ENCODE measurements at places on chromosomes 2 and 18.

- no peak for DNase-seq
- H3K4me1 ChIP-seq, result no peaks in the 10 kb centered on the region
- no peaks in the 10 kb centered on the region for H3K36me3 ChIP-seq
Observed at GRCh38 chr2:12636837-12637581, 79.7 kb upstream of the TRIB2 start.

DNA sequence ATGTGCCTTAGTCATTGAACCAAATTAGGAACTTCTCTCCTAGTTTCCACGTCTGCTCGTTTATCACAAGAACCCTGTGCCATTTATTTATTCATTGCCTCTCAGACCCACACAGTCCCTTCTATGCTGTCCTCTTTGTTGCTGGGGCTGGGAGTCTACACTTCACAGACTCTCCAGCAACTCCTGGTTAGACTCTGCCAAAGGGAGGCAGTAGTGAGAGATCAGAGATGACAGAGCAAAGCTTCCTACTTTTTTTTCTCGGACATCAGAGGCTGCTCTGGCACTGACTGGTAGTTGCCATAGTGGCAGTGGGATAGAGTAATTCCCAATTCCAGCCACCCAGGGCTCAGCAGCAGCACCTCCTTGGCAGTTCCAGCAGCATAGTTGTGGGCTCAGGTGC is 277.5 kb downstream of the BCL11A start:
- DNase-seq, result no peak
- no peaks in the 10 kb centered on the region for H3K36me3 ChIP-seq
- no peak overlapping the region for H3K4me3 ChIP-seq
- no peaks in the 10 kb centered on the region for H3K27me3 ChIP-seq
- H3K27ac ChIP-seq, result no peak overlapping the region

DNA sequence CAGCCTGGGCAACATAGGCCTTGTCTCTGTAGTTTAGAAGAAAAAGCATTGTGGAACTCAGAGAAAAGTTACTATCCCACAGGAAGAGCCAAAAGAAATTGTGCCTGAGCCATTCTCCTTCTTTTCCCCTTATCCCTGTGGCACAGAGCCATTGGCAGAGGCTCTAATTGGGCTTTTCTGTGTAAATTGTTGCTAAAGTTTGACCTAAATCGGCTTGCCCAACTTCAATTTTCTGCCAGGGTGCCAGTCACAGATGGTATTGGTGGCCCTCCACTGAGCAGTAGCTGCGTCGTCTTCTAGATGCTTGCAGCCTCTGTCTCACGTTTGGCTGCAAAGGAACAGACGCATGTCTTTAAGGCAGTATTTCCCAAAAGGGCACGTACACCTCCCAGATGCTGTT is 30.3 kb downstream of the ZNF532 start:
- peak; percentile 48 for DNase-seq
- no peak overlapping the region for H3K4me3 ChIP-seq
- no peaks in the 10 kb centered on the region for H3K27me3 ChIP-seq
- peaks cover 13% of the 10 kb centered on the region for H3K36me3 ChIP-seq
- H3K4me1 ChIP-seq, result peaks cover 38% of the 10 kb centered on the region

- H3K27ac ChIP-seq, result no peak overlapping the region
- no peak overlapping the region for H3K4me3 ChIP-seq
- no peaks in the 10 kb centered on the region for H3K4me1 ChIP-seq
- no peaks in the 10 kb centered on the region for H3K36me3 ChIP-seq
- DNase-seq, result no peak
Observed at GRCh38 chr18:66219817-66220216, 384.1 kb downstream of the CDH19 start.

GRCh38 chr2:11819235-11819729 is 72.8 kb downstream of the LPIN1 start:
- DNase-seq, result no peak
- no peaks in the 10 kb centered on the region for H3K27me3 ChIP-seq
- H3K27ac ChIP-seq, result no peak overlapping the region
- peaks cover 41% of the 10 kb centered on the region for H3K36me3 ChIP-seq
- no peak overlapping the region for H3K4me3 ChIP-seq

DNA sequence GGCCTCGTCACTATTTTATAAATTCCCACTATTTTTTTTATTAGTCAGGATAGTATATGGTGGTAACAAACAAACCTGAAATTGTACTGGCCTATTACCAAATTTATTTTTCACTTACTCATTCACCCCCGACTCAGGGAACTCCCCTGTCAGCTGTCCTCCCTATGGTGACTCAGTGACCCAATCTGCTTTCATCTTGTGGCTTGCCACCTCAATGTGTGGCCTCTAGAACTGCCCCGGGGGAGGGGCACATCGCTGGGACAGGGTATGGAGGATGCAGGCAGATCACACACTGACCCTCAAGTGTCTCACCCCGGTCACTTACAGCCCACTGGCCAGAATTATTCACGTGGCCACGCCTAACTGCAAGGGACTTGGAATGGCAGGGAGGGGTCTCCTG is 71.6 kb downstream of the ACTR2 start:
- no peaks in the 10 kb centered on the region for H3K27me3 ChIP-seq
- H3K36me3 ChIP-seq, result no peaks in the 10 kb centered on the region
- peak overlapping the region; percentile 93 for H3K27ac ChIP-seq
- peaks cover 47% of the 10 kb centered on the region for H3K4me1 ChIP-seq
- DNase-seq, result no peak

DNA sequence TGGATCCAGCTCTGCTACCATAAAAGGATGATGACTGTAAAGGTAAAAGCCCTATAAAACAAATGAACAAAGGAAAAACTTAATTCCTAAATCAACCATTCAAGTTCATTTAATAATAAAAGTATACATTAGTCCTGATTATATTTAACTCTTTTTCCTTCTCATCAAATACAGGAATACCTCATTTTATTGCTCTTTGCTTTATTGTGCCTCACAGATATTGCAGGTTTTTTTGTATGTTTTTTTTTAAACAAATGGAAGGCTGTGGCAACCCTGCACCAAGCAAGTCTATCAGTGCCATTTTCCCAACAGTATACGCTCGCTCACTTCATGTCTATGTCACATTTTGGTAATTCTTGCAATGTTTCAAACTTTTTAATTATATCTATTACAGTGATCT is 38.2 kb downstream of the USP37 start:
- no peak overlapping the region for H3K27ac ChIP-seq
- no peak for DNase-seq
- no peaks in the 10 kb centered on the region for H3K4me1 ChIP-seq
- H3K4me3 ChIP-seq, result no peak overlapping the region
- no peaks in the 10 kb centered on the region for H3K27me3 ChIP-seq

- no peaks in the 10 kb centered on the region for H3K27me3 ChIP-seq
- DNase-seq, result no peak
- no peak overlapping the region for H3K4me3 ChIP-seq
- H3K27ac ChIP-seq, result no peak overlapping the region
- no peaks in the 10 kb centered on the region for H3K36me3 ChIP-seq
- no peaks in the 10 kb centered on the region for H3K4me1 ChIP-seq
Observed at GRCh38 chr18:45662468-45662867, 47.2 kb downstream of the SLC14A2 start.

- no peaks in the 10 kb centered on the region for H3K27me3 ChIP-seq
- no peak overlapping the region for H3K4me3 ChIP-seq
- H3K27ac ChIP-seq, result no peak overlapping the region
- H3K36me3 ChIP-seq, result no peaks in the 10 kb centered on the region
- H3K4me1 ChIP-seq, result peaks cover 10% of the 10 kb centered on the region
Observed at GRCh38 chr2:100247256-100248043, 74.9 kb downstream of the LONRF2 start.

Data from spinal cord (tissue), 10 donors.